ENCODE measurements at places on chromosomes 6 and 20.

DNA sequence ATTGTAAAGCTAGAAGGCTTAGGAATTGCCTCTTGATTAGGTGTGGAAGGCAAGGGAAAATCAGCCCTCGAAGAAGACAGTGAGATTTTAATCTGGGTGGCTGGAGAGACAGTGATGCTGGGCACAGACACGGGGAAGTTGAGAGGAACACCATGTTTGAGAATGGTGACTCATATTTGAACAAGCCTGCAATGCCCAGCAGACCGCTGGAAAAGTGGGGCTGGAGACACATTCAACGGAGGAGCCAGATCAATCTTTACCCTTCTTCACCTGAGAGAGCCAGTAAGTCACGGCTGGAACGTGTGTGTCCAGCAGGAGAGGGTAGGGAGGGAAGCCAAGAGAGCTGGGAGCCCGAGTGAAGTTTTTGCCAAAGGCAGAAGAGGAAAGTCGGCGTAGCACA, 3.7 kb upstream of the ESR1 start:
- DNase-seq = no peak

DNA sequence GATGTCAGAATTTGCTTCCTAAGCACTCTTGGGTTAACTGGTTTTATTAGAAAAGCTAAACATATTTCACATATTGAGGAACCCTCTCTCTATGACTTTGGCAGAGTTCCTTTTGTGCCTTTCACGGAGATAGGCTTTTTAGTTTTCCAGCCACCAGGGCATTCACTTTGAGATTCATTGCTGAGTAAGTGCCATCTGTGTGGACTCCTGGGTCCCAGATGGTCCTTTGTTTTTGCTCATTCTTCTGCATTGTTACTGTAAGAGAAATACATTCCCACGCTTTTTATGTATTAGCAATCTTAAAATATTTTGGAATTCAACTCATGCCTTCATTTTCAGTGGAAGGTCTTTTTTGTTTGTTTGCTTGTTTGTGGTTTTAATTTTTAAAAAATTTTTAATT, 76.3 kb upstream of the PHACTR2 start:
- DNase-seq = no peak

- no peak for DNase-seq
Observed at GRCh38 chr6:33661106-33661838, 40.1 kb downstream of the ITPR3 start.

DNA sequence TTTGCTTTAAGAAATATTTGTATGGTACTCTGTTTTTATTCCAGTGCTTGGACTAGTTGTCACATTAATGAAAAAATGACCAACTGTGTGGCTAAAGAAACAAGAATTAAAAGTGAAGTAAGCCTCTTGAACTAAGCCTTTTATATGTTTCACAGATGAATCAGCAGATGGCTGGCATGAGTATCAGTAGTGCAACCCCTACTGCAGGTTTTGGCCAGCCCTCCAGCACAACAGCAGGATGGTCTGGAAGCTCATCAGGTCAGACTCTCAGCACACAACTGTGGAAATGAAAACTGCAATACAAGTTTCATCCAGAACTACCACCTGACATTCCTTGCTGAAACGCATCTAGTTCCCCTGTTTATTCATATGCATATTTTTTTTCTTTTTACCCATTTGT, 96.8 kb downstream of the B3GAT2 start:
- DNase-seq = no peak

- no peak for DNase-seq
Observed at GRCh38 chr6:116741571-116741970, 23.9 kb downstream of the FAM162B start.

DNA sequence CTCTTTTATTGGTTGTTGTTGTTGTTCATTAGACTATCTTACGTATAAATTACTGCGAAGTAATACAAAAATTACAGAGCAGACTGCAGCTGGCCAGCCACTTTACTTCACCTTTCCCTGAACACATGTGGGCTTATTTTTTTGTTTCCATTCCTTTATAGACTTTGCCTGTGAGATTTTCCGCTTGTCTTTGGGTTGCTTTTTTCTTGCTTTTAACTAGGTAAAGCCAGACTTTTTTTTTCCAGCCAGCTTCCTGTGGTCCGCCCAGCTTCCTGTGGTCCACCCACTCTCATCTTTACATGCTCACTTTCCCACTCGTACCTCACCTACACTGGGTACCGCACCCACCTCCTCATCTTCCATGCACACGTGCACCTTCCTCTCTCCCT, 79.0 kb downstream of the IPCEF1 start:
- no peak for DNase-seq

- peak; percentile 63 for DNase-seq
Observed at GRCh38 chr20:49989234-49990065, 6.7 kb downstream of the SNAI1 start.

- DNase-seq = no peak
Observed at GRCh38 chr6:33813990-33814985, 10.5 kb upstream of the MLN start.

DNA sequence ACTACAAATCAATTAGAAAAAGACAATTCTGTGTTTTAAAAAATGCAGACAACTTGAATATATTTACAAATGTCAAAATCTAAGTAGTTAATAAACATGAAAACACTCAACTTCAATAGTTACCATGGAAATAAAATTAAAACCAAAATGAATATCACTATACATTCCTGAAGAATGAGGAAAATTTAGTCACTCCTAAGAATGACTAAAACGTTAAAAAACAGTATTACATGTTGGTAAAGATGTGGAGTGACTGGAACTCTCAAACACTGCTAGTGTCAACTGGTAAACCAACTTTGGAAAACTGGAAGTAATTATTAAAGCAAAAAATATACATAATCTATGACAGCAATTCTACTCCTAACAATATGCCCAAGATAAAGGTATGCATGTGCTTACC, 36.3 kb downstream of the AHI1 start:
- no peak for DNase-seq

DNA sequence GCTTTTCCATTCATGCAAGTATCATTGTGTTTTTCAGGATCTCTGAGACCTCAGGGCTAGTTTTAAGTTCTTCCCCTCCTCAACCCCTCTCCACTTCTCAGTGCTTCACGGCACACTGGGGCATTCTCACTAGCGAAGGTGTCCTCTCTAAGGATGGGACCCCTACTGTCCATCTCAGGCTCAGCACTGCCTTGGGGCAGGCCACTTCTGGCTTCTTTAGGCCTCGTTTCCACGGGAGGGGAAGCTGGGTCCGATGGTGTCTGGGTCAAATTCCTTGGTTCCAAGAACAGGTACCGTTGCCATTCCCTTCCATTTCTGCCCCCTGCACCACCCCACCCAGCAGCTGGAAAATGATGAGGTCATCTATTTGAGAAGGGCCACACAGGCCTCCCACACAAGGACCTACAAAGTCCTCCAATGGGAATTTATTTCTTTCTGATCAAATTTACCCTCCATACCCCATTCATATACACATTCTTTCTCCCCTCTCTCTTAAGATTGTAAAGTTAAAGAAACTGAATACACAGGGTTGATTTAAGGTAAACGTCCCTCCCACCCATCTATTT, 17.2 kb downstream of the GNAS start:
- DNase-seq = no peak

DNA sequence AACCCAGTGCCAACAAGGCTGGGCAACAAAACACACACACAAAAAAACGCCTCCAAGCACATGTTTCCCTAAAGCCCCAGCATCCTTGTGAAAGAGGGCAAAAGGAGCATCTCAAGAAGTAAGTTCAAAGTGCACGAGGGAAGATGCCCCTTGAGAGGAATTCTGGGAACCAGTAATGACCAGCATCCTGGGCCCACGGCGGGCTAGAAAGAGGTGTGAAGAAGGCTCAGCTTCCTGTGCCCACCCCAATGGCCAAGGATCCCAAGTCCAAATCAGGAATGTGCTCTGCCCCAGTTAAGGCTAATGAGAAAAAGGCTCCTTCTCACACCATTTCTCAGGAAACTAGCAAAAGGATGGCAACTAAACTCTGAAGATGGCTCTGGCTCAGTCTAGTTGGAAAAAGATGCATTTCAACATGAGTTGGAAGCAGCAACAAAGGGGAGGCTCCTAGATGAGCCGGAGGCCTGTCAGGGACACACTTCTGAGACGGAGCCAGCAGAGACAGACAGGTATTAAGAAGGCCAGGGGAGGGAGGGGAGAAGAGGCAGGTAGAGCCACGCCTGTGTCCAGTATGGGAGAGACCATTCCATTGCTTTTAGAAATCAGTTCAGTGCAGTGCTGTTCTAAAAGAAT, 3.2 kb downstream of the RIMS4 start:
- DNase-seq = no peak

- no peak for DNase-seq
Observed at GRCh38 chr20:47561180-47561579, 59.5 kb downstream of the NCOA3 start.

DNA sequence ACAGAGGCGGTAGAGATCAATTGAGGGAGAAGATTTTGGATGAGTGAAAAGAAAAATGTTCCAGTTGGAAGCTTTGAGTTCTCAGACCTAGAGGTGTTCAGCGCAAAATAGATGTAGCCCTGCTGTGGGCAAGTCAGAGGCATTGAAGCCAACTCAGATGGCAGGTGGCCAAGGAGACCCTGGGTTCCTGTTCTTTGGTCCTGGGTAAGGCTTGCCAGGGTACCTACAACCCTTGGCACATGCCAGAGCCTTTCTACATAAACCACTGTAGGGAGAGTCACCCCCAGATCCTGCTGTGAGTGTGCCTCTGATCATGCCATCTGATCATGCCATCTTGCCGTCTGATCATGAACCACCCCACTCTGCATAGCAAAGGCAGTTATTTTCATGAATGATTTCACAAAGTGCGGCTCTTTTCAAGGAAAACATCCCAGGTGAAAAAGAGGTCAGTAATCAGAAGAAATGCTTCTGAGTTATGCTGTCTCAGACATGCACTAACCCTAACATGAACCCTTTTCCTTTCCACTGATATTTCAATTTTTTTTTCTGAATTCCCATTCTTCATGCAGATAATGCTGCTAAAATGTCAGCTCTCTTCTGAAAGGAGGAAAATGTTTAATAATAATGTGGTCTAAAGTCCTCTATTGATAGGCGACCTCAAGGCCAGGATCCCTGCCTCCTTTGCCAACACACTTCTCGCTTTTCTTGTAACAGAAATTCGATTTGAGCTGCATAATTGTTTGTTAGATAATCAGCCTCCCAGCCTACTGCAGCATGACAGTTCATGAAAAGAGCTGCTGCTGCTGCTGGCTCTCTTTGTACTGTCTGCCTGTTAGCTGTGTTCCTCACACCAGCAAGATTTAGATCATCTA, 153.6 kb downstream of the MTHFD1L start:
- DNase-seq = no peak

DNA sequence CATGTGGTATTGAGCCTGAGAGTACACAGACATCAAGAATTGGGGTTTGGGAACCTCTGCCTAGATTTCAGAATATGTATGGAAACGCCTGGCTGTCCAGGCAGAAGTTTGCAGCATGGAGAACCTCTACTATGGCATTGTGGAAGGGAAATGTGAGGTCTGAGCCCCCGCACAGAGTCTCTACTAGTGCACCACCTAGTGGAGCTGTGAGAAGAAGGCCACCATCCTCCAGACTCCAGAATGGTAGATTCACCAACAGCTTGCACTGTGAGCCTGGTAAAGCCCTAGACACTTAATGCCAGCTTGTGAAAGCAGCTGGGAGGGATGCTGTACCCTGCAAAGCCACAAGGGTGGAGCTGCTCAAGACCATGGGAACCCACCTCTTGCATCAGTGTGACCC, 658.2 kb downstream of the HACE1 start:
- no peak for DNase-seq

All from right kidney (tissue), 9 donors.